Body of pancreas (tissue), 4 donors: ENCODE measurements at places on chromosomes 3 and 15. TPM values are rescaled to one million over a fixed set of nuclear protein-coding genes. Genes with fewer than 3 reads are reported as not detected.

DNA sequence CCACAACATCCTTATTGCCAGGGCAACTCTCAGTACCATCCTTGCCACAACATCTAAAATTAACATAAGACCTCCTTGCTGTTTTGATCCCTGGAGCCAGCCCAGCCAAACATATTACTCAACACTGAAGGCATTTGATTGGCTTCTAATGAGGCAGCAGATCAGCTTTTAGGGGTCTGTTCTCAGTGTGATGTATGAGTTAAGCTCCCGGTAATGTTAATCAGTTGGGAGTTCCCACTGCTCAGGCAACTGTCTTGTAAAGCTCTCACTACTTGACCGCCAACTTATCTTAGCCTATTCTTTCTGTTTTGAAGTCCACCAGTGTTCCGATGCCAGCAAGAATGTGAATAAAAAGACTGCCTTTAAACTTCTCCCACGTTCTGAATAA is 158.9 kb downstream of the FOXB1 start:
- no peak for DNase-seq

- no peak for DNase-seq
Measured at GRCh38 chr3:6079011-6079410, 781.9 kb upstream of the GRM7 start.

- peak; percentile 56 for DNase-seq
Measured at GRCh38 chr15:52466134-52466701, 62.5 kb downstream of the MYO5A start.

GRCh38 chr3:170079536-170080165 is 41.9 kb downstream of the GPR160 start:
- DNase-seq: no peak

DNA sequence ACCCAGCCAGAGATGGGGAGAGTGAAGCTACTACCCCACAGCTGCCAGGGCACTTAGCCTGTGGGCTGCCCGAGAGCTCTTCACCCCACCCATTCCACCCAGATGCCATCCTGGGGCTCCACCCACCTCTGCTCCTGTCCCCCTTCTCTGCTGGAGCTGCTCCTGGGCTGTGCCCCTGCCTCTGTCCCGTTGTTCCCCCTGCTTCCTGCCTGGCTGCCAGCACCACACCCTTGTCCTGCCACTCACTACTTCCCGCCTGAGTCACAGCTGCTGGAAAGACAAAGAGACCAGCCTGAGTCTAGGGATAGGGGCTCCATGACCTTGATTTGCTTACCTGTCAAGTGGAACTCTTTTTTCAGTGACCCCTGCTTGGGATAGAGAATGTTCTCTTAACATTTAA is 12.4 kb downstream of the GNAI2 start:
- DNase-seq: no peak

DNA sequence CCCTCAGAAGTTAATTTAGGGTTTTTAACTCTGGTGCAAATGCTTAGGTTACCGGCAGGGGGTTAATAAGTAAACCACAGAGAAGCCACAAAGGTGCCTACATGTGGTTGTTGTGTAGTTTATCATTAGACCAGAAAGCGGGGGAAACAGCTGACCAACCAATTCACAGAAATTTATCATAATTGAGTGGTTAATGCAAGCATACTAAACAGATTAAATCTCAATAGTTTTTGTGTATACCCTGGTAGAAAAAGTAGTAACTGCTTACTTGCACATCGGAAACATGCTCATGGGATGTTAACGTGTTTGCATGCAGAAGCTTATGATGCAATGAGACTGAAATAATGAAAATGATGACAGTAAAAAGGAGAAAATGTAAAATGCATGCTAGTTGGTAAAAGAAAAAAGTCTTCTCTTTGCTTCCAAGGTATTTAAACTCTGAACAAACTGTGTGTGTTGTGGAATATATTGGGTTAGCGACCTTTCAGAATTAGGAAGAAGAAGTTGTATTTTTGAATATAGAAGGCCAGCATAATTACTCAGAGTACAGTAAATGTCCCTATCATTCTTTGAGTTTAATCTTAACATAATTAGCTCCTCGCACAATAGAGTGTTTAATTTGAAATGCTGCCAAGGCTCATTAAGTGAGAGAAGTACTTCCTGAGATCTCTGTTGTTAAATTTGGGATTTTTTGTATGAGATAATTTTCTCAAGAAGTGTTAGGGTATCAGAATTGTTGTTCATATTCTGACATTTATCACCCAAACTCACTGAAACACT is 316.2 kb downstream of the PTPRG start:
- no peak for DNase-seq

- no peak for DNase-seq
Measured at GRCh38 chr3:126277629-126278378, 79.4 kb downstream of the KLF15 start.

DNA sequence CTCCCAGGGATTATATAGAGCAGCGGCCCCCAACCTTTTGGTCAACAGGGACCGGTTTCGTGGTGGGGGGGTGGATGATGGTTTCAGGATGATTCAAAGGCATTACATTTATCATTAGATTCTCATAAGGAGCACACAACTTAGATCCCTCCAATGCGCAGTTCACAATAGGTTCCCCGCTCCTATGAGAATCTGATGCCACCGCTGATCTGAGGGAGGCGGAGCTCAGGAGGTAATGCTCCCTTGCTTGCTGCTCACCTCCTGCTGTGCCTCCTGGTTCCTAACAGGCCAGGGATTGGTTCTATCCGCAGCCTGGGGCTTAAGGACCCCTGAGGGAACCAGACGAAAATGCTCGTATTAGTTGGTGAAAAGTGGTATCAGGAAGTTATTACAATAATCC is 1.3 kb upstream of the HACD2 start:
- peak; percentile 35 for DNase-seq

- DNase-seq: no peak
Measured at GRCh38 chr3:107681396-107681795, 158.6 kb downstream of the BBX start.

GRCh38 chr3:9122732-9123364 is 126.6 kb downstream of the SRGAP3 start:
- no peak for DNase-seq

GRCh38 chr3:128554100-128554464 is 61.1 kb upstream of the GATA2 start:
- no peak for DNase-seq

DNA sequence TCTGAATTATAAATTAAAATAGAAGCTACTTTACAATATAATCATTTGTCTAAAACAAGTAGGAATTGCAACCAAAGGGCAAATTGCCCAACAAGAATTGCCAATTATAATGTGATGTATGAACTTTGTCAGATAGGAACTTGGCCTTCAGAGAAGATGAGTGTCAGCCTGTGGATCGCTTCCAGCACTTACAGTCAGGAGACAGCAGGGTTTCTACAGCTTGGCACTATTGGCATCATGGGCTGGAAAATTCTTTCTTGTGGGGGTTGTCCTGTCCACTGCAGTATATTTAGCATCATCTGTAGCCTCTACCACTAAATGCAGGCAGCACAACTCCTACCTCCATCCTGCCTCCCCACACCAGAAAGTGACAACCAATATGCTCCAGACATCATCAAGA is 48.1 kb upstream of the CRBN start:
- DNase-seq: no peak

The LEKR1 gene
- total RNA-seq: 0.99 TPM

The ADAMTS9 gene
- total RNA-seq: 54.7 TPM

The FLNB gene
- 104 TPM for total RNA-seq

The VWA5B2 gene
- 6.0 TPM for total RNA-seq

The ELL3 gene
- 4.9 TPM for total RNA-seq

The SCN5A gene
- 0.26 TPM for total RNA-seq

The CDAN1 gene
- 9.9 TPM for total RNA-seq
